M059J (cell line): ENCODE measurements at places on chromosomes 7 and 10.

DNA sequence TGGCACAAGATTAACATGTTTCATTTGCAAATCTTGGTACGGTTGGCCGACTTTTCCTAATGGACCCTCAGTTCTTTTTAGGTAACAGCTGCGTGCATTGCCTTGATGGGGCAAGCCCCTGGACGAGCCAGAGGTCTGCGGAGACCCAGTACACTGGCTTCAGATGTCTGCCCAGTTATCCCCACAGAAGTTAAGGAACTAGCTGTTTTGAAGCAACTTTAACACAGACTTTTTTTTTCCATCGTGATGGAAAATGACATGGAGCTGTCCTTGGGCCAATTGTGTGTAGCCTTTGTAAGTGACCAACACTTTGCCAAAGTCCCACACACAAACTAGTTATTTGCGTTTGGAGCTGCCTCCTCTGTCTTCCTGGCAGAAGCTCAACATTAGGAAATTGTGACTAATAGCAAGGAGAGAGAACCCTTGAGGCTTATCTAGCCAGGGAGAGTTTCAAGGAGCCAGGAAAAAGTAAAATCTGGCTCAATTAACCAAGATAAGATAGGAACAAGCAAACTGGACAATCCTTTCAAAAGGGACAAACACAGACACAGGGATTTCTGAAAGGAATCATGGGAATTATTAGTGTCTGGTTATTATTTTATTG is 99.6 kb upstream of the BMPER start:
- DNase-seq, result peak; percentile 85

DNA sequence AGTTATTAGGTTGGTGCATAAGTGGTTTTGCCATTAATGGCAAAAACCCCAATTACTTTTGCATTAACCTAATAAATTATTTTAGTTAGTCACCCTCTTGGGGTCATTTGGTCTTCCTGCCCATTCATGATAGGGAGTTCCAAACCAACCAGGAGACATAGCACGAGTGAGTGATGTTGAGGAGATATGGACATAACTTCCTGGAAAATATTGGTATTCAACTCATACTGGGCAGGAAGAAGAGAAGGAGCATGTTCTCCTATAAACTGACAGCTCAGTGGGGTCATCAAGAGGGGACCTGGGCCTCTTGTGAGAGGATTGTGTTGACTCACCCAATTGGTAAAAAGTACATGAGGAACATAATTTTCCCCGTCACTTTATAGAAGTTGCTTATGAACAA is 23.7 kb downstream of the SPAG6 start:
- DNase-seq, result no peak

GRCh38 chr10:111079781-111080180 is 3.0 kb downstream of the ADRA2A start:
- no peak for DNase-seq

- no peak for DNase-seq
Observed at GRCh38 chr7:32937344-32938174, 19.7 kb upstream of the FKBP9 start.

- DNase-seq, result no peak
Observed at GRCh38 chr7:158133515-158134271, 453.9 kb downstream of the PTPRN2 start.

DNA sequence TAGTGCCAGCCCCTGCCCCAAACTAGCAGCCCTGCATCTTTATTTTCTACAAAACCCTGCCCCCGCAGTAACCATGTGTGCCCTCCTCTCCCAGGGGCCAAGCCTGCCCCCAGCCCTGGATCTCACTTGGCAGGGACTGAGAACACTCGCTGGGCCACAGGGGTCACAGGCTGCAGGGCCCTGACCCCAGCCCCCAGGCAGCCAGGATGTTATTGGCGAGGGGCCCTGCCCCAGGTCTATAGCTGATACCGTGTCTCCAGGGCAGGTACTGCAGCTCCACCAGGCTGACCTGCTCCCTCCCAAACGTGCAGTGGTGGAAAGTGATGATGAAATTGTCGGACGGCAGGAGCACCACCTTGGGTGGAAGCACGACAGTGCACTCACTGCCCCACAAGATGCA is 35.9 kb upstream of the TUBB8 start:
- no peak for DNase-seq

DNA sequence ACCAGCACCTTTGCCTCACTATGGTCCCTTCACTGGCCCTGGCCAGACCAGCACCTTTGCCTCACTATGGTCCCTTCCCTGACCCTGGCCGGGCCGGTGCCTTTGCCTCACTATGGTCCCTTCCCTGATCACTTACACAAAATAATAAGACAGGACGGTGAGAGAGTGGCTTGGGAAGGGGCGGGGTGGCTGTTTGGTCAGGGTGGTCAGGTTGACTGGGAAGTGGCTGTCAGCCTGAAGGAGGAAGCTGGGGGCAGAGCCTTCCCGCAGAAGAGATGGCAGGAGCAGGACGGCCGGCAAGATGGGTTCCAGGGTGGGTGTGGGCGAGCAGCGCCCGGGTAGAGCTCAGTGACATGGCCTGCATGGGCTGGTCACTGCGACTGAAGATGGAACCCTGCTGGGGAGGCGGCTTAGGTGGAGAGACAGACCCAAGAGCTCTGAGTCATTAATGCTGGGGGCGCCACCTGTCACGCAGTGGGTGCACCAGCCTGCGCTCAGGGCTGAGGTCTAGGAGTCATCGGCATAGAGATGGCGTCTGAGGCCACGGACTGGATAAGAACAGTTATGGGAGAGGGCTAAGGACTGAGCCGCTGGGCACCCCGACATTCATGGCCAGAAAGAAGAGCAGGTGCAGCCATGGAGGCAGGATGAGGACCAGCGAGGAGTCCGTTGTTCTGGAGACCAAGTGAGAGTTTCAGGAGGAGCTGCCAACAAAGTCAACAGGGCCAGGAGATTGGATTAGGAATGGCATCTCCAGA is 91.8 kb downstream of the CHST15 start:
- DNase-seq, result no peak

GRCh38 chr7:141695803-141696289 is 6.1 kb downstream of the DENND11 start:
- no peak for DNase-seq

DNA sequence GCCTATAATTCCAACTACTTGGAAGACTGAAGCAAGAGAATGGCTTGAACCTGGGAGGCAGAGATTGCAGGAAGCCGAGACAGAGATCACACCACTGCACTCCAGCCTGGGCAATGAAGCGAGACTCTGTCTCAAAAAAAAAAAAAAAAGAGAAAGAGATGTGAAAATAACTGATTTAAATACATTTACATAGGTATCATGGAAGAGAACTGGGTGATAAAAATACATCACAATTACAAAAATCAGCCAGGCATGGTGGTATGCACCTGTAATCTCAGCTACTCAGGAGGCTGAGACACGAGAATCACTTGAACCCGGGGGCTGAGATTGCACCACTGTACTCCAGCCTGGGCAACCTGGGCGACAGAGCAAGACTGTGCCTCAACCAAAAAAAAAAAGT is 19.8 kb downstream of the NANOS1 start:
- no peak for DNase-seq

GRCh38 chr10:35507519-35508109 is 97.5 kb upstream of the GJD4 start:
- no peak for DNase-seq

DNA sequence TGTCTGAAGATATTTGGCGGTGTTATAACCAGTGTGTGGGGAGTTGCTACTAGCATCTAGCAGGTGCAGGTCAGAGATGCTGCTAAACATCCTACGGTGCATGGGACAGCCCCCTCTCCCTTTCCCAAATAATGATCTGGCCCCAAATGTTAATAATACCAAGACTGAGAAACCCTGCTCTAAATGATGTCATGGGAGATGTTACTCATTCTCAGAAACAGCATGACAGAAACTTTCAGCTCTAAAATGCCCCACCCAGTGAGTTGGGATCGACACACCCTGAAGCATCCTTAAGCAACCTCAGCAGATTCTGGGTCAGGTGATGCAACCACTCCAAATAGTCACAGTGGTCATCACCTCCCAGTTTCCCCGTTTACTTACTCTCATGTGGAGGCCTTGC is 108.8 kb upstream of the MPP7 start:
- peak; percentile 8 for DNase-seq

DNA sequence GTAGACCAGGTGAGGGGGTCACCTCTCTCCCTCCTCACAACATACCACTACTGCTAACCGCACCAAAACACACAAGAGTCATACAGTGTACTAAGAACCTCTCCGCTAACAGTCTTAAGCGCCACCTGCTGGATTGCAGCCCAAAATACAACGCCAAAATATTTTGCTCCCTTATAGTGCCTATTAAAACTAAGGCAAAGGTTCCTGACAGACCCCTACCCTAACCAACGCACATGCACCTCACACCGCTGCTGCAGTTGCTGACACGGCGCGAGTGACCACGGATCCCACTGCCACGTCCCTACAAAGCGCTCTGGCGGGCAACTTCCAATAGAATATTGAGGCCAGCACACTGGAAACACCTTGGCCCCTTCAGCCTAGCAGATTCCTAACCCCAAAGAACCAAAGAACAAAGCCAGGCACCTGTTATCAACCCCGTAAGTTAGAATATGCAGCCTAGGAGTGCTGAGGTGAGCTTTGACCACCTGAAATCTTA is 563.6 kb upstream of the SEMA3D start:
- DNase-seq, result peak; percentile 25

- no peak for DNase-seq
Observed at GRCh38 chr7:133649593-133649992, 396.7 kb downstream of the EXOC4 start.

GRCh38 chr7:119572132-119572531 is 700.8 kb upstream of the KCND2 start:
- DNase-seq, result no peak

DNA sequence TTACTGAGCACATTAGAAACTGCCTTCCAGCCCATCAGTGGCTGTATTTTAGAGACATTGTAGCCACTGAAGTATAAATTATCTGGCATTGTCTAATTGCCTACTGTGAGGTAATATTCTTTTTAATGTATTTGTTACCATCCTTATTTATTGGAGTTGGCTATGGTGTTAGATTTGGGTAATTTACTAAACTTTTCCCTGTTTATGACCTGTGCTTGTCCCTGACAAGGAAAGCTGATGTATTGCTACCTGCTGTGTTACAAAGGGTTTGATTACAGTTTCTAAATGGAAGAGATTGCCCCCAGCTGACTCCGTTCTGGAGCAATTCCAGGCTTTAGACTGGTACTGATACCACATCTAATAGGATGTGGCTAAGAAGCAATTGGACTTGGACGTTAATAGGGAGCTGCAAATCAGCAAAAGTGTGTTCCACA is 12.3 kb upstream of the ASCC1 start:
- DNase-seq, result no peak

- DNase-seq, result no peak
Observed at GRCh38 chr10:65968437-65968836, 957.4 kb upstream of the LRRTM3 start.

DNA sequence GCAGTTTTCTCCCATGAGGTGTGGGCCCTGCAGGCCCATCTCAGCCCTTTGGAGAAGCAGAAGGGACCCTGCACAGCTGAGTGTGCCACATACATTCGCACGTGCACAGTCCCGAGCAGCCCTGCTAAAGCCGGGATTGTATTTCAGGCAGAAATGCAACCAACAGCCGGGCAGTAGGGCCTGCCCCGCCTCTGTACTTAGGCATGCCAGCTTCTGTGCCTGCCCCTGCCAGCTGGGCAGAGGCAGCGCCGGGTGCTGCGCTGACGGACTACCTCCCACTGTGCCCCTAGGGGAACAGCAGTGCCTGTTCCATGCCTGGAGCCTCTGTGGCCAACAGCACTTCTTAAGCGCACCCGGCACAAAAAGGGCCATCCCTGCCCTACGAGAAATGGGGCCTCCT is 170.3 kb downstream of the NEURL1 start:
- no peak for DNase-seq
